ENCODE measurements at places on chromosomes 3 and 15. TPM values are rescaled to one million over a fixed set of nuclear protein-coding genes. Genes with fewer than 3 reads are reported as not detected.

- DNase-seq = no peak
Observed at GRCh38 chr3:100902572-100902971, 90.6 kb downstream of the ABI3BP start.

DNA sequence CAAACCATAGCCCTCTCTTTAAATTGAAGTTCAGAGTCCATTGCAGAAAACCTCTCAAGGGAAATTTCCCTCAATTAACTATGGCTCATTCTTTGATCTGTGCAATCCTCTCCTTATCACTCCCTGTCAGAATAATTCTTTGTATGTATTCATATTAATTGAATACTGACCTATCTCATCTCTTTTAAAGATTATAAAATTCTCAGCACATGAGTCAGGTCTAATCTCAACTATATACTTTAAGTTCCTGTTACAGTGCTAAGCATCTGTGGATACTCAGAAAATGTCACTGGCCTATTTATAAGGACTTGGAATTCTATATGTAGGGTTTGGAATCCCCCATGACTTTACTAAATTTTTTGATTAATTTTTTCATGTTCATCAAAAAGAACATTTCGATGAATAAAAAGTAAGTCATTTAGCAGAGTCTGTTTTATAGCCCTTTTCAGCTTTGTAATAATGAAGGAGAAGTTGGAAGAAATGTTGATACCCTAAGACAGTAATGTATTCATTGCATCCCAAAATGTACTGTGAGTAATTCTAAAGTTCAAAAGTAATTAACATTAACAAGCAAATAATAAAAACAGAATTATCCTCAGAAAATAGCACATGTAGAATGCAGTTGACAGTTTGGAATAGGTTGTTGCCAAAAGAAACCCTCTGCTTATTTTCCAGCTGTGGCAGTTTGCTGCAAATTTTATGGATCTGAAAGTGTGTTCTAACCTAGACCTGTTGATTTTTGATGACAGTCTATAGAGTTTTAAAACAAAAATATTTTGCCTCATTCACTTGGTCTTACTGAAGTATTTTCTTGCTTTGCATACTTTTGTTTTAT is 503.4 kb upstream of the CBLB start:
- no peak for DNase-seq

The RAB27A gene
- total RNA-seq = 52.5 TPM

The TRH gene
- not detected for total RNA-seq

The PLSCR5 gene
- not detected for total RNA-seq

Data from CD4-positive, alpha-beta memory T cell (primary cell).